NB4 (cell line): ENCODE measurements at places on chromosomes 3 and 15.
A peak's percentile ranks its signal among the peaks of the same experiment; 100 is the strongest.

GRCh38 chr3:135084405-135084804 is 289.3 kb downstream of the EPHB1 start:
- no peak for DNase-seq

DNA sequence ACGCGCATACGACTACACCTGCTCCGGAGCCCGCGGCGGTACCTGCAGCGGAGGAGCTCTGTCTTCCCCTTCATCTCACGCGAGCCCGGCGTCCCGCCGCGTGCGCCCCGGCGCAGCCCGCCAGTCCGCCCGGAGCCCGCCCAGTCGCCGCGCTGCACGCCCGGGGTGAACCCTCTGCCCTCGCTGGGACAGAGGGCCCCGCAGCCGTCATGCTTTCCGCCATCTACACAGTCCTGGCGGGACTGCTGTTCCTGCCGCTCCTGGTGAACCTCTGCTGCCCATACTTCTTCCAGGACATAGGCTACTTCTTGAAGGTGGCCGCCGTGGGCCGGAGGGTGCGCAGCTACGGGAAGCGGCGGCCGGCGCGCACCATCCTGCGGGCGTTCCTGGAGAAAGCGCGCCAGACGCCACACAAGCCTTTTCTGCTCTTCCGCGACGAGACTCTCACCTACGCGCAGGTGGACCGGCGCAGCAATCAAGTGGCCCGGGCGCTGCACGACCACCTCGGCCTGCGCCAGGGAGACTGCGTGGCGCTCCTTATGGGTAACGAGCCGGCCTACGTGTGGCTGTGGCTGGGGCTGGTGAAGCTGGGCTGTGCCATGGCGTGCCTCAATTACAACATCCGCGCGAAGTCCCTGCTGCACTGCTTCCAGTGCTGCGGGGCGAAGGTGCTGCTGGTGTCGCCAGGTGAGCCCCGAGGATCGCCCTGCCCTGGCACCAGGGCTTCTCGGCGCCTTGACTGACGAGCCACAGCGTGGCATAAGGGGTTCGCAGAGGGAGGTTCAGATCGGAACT is 420 bp downstream of the SLC27A2 start:
- DNase-seq, result peak; percentile 72

DNA sequence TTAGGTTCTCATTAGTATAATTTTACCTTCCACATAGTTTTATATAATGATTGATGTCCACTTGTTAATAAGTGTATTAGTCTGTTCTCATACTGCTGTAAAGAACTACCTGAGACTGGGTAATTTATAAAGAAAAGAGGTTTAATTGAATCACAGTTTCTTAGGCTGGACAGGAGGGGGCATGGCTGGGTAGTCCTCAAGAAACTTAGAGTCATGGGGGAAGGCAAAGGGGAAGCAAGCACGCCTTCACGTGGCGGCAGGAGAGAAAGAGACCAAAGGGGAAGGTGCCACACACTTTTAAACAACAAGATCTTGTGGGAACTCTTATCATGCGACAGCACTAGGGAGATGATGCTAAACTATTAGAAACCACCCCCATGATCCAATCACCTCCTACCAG is 19.2 kb downstream of the DZIP3 start:
- DNase-seq, result no peak

DNA sequence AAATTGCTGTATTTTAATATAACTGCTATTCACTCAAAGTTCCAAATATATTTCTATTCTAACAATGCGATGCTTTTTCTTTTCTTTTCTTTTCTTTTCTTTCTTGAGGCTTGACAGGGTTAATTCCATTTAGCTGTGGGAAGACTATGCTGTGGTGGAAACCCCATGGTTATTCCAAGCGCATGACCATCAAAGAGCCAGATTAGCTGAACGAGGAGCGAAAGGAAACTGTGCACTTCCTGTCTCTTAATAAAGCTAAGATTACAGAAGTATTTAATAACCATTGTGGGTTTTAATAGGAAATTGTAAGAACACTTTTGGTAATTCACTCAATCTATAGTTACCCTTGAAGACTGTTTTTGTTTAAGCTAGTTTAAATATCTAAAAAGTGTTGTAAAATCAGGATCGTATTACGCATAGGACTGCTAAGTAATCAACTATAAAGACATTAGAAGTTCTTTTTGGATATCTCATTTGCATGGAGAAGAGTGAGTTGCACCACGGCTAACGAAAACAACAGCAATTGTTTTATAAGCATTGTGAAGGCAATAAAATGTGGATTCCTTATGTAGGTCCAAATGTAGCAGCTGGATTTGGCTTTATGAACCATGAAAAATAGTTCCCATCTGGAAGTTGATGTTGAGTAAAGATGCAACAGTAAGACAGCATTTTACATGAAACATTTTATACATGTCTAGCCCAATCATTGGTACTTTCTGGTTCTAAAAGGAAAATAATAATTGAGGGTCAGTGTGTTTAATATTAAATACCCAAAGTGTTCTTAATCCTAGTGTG is 105.4 kb downstream of the ZIC1 start:
- DNase-seq, result no peak

GRCh38 chr3:194691481-194692283 is 6.0 kb downstream of the FAM43A start:
- DNase-seq, result no peak

DNA sequence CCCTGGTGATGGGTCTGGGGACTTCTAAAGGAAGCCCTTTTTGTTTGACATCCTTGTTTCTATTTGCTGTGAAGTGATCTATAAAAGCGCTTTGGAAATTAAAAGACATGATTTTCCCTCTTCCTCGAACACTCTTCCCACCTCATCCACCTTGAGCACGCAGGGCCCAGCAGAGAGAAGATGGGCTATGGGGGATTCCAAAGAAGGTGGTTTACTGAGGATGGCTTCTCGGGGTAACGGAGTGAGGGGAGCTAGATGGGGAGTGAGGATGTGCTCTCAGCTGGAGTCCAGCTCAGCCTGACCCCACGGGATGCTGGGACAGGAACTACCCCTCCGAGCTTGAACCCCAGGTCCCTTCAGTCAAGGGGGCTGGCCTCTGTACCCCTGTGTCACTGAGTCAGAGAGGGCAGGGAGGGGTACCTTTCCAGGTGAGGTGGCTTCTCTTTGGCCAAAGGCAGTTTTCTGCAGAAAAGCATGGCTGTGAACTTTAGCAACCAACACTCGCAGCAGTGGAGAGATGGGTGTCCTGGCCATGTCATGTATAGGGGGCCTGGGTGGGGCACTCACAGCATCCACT is 180.7 kb upstream of the SMAD3 start:
- DNase-seq, result no peak

- peak; percentile 42 for DNase-seq
These were observed 172.5 kb downstream of the MTHFS start for GRCh38 chr15:79724312-79724711.

DNA sequence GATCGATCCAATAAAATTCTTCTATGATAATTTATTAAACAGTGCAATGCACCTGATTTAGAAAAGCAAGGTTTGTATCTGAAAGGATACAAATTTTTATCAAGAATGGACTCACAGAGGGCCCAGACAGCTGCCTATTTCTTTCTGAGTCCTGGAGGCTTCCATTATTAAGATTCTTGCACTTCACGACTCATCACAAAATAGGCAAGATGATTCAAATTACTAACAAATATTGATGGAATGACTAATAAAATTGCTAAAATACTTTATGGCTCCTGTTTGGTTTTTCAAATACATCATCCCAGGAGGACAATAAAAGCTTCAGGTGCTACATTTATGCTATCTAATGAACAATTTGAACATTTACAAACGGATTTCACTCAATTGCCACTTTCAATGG is 483.0 kb upstream of the AGTR1 start:
- no peak for DNase-seq
